CD8-positive, alpha-beta T cell (primary cell): ENCODE measurements at places on chromosomes 6 and 20.
A peak's percentile ranks its signal among the peaks of the same experiment; 100 is the strongest.

- DNase-seq = no peak
Measured at GRCh38 chr6:39925931-39926290, 8.4 kb downstream of the MOCS1 start.

- DNase-seq = no peak
Measured at GRCh38 chr20:63057171-63058117, 50.7 kb upstream of the BHLHE23 start.

DNA sequence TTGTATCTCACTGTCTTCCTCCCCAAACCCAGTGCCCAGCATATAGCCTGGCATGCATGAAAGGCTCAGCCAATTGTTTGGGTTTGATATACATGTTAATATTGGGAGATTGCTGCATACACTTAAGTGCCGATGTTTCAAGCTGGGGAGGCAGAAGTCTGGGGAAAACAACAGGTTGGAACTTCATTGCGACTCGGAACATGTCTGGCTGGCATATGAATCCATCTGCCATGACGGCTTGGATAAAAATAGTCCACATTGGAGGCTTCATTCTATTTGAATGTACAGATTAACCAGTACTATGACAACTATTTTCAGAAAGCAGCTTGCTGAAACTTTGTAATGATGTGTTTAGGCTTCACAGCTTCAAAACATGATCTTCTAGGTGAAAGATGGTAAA is 261.0 kb downstream of the CDH26 start:
- DNase-seq = no peak

- no peak for DNase-seq
Measured at GRCh38 chr6:42179945-42180313, 6.8 kb downstream of the GUCA1A start.

DNA sequence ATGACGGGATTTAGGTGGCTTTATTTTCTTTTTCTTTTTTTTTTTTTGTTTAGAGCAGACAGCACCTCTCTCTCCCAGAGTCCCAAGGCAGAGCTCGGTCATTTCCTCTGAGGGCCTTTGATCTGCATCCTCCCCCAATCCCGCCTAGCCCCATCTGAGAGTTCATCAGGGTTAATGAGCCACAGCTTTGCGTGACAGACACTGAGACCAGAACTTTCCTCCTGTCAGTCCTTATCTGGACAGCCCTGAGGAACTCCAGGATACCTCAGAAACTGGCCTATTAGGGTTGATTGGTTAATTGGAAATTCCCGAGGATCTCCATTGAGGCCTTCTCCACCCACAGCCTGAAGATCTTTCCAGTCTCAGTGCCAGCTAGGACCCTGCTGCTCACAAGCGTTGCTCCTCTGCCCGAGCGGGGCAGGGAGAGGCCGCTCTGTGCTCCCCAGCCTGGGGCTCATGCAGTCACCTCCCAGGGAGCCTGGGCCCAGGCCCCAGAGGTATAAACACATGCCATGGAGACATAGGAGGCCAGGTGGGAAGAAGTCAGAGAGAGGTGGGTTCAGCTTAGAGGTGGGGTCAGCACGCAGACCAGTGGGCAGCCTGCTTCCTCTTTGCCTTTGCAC is 1.4 kb upstream of the LRRN4 start:
- no peak for DNase-seq

- DNase-seq = no peak
Measured at GRCh38 chr20:36018208-36018988, 50.0 kb downstream of the CNBD2 start.

DNA sequence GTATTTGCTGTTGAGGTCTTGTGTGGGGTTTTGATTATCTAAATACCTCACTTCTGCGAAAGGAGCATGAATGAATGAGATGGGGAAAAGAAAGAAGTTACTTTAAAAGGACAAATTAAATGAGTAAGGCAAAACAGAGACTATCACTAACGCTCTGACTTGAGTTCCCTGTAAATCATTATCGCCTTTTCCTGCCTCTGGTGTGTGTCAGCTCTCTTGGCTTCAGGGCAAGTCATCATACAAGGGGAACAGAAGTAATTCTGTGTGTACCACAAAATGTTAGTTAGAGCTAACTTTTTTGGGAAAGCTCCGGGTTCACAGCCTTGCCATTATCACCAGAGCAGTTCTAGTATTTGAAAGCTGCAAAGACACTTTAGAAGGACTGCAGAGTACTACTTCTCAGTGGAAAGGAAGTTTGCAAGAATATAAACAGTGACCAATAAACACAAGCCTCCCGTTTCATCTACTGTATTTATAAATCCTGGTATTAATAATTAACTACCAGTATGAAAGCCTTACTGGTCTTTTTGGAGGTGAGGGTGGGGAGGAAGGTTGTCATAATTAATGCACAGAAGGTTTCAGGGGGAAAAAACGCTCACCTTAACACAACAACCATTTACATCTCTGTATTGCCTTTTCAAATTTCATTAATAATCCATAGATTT is 1.2 kb downstream of the DZANK1 start:
- DNase-seq = no peak

DNA sequence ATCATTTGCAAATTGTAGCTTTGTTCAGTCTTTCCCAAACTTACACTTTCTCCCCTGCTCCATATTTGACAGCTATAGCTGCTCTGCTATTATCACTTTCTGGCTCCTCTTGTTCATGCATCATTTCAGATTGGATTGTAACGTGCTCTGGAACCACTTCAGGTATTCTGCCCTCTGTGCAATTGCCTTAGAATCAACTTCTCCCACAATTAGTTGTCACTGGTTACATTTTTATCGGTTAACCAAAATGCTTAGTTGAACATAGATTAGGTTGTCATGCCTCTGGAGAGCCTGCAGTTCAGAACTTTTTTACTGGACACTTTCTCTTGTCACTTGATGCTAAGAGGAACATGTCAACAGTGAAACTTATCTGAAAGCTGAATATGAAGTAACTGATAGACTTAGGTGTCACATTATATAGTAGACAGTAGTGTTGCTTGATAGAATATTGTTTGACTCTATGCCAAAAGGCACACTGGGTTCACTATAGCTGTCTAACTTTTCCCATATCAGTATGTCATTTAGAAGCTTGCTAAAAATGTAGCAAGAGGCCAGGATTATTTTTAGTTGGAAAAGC is 127.7 kb upstream of the PTPRK start:
- DNase-seq = no peak

- peak; percentile 3 for DNase-seq
Measured at GRCh38 chr6:2038092-2038491, 207.3 kb downstream of the GMDS start.

DNA sequence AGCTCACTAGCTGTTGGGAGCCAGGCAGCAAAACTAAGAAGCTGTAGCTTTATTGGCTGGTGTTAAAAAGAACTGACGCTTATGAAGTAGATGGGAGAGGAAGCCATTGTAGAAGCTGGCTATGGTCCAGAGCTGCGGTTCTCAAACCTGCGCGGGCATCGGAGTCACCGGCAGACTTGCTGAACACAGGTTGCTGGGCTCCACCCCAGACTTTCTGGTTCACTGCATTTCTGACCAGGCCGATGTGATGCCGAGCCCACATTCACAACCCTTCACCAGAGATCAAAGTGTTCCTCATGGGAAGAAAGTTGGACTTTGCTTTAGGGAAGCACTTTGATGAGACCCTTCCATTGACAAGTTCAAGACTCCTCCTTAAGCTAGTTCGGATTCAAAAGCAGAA is 231.6 kb downstream of the QKI start:
- DNase-seq = no peak

DNA sequence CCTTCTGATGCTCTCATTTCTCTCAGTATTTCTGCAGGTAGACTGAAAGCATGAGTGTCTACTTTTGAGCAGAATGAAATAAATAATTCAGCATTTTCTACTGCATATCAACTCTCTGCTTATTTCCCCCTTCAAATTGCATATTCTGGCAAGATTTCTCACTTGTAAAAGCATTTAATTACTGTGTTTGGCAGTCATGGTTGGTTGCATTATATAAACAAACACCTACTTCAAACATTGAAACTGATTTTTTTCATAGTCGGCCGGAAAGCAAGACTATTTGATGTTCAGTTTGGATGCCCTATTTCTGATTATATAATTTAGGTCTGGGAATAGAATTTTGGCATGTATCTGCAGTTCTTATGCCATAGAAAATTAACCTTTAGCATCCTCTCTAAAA is 73.1 kb downstream of the PLEKHG1 start:
- DNase-seq = no peak

GRCh38 chr20:36895036-36895435 is 19.1 kb downstream of the TLDC2 start:
- no peak for DNase-seq
